Activated CD4-positive, CD25-positive, alpha-beta regulatory T cell treated with anti-CD3 and anti-CD28 coated beads, Interleukin-2, amount 50 U/mL, for 24 hours (primary cell): ENCODE measurements at places on chromosomes 2 and 18.

- no peak for ATAC-seq
Observed at GRCh38 chr2:30803281-30803680, 4.0 kb downstream of the CAPN13 start.

DNA sequence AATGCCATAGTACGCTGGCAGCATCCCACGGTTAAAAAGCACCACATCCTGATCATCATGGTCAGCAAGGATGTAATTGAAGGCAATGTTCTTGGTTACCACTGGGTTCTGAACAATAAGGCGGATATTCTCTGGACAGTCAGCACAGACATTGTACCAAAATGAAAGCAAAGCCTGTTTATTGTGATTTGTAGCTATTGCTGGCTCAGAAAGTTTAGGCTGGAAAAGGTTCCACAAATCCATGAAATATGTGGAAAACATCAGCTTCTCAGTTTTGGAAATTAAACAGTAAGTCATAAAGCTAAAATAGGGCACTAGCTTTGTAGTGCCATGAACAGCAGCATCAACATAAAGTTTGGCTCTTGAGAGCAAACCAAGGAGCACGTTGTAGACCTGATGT lies 52.2 kb downstream of the C2orf74 start:
- ATAC-seq, result no peak

GRCh38 chr18:46040747-46041104 lies 31.3 kb downstream of the PSTPIP2 start:
- no peak for ATAC-seq

GRCh38 chr18:60053747-60054304 lies 154.0 kb downstream of the PMAIP1 start:
- no peak for ATAC-seq

DNA sequence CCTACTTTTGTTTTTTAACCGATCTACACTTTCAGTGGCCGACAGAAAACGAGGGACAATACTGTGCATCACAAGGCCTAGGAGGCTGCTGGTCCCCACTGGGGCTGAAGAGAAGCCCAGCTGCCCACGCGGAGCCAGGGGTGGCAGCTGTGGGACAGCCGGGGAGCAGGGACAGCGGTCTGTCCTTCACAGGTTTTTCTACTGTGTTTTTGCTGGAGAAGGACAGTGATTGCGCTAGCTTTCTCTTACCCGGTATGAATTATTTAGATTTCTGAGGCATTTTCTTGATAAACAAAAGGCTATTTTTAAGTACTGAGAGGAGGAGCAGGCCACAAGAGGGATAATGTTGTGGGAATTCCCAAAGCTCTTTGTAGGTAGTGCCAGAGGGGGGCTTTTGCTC lies 219.8 kb downstream of the ATAD2B start:
- no peak for ATAC-seq

DNA sequence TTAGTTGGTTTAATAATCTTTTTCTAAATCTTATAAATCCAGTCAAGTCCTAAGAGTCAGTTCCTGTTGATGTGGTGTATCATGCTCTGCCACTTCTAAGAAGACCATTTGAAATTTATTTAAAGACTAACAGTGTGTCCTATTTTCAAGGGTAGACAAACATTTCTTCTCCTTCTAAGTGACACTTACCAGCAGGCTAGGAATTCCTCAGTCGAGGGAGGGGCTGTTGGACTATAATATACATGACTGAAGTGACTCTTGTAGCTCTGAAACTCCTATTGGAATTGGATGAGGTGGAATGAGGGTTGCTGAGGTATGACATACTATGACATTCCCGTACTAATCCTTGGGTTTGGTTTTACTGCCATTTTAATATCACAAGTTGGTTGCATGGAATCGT lies 30.6 kb downstream of the ITGB6 start:
- ATAC-seq, result no peak

GRCh38 chr2:232571026-232571474 lies 20.6 kb downstream of the EIF4E2 start:
- no peak for ATAC-seq

GRCh38 chr2:140356697-140357096 lies 1576.5 kb upstream of the NXPH2 start:
- ATAC-seq, result no peak

- no peak for ATAC-seq
Observed at GRCh38 chr2:102514061-102514785, 41.2 kb downstream of the SLC9A4 start.

GRCh38 chr18:39591649-39592048 lies 2026.1 kb upstream of the CELF4 start:
- no peak for ATAC-seq

GRCh38 chr2:138421315-138421970 lies 80.1 kb upstream of the SPOPL start:
- ATAC-seq, result no peak

- ATAC-seq, result no peak
Observed at GRCh38 chr2:4898706-4899105, 793.5 kb upstream of the SOX11 start.

- ATAC-seq, result no peak
Observed at GRCh38 chr2:241852981-241853631, 5.6 kb downstream of the PDCD1 start.

DNA sequence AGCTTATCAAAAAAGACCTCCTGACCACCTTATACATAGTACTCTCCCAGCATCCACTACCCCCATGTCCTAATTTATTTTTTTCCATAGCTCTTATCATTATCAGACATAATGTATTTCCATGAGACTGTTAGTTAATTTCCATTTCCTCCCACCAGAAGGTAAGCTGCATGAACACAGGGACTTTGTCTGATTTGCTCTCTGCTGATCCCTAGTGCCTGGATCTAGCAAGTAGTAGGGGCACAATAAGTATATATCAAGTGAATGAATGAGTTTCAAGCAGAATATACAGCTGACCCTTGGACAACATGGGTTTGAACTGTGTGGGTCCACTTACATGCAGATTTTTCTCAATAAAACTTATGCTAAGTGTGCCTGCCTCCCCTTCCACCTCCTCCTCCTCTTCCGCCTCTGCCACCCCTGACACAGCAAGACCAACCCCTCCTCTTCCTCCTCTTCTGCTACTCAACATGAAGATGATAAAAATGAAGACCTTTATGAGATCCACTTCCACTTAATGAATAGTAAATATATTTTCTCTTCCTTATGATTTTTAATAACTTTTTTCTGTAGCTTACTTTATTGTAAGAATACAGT lies 53.8 kb downstream of the CTAGE1 start:
- no peak for ATAC-seq

DNA sequence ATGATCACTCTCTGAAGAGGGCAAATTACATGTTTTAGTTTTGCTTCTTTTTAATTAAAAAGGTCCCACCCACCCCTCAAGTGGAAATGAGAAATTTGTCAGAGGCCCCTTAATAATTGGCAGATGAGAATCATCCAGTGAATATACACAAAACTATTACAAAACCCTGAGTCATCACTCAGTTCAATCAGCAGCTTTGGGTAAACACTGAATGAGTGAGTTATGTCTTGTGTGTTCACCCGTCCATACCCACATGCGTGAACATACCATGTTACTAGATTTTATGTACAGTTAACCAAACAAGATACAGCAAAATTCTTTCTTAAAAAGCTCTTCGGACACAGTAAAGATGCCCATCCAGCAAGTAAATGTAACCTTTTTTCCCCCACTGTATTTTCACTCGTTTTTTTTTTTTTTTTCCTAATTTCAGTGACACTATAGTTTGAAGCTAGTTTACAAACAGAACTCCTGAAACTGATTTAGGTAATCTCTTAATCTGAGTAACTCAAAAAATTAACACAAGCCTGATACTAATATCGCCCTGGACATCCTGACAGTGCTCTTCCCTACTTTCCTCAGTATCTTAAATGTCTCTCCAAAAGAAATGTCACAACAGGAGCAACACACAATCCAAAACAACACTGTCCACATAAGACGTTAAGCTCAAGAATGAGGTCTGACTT lies 1.4 kb downstream of the PSME4 start:
- ATAC-seq, result peak; percentile 71

DNA sequence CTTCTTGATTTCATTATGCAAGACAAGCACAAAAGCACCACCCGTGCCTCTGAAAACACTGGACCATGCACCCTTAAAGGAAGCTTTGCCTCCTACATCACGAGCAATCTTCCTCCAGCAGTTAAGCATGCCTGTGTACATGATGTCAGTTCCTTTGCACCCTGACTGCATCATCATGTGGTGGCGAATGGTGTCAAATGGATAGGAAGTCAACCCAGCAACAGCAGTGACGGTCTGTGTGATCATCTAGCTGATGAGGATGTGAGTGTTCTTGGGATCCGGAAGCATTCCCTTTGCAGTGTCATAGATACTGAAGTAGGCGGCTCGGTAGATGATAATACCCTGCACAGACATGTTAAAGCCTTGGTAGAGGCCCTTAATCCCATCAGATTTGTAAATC lies 240.7 kb upstream of the FAM98A start:
- no peak for ATAC-seq

DNA sequence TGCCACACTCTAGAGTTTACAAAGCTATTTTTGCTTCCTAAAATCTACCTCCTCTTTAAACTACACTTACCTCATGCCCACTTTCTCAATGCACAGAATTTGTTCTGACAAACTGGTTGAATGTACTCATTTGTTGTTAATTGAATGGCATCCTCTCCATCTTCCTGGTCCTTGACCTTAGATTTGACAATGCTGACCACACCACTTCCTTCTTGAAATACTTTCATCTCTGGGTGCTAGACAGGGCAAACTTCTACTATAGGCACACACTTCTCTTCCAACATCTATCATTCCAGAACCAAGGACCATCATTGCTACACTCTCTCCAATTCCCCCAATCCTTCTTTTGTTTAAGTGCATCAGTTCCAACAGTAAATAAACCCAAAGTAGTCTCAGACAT lies 22.3 kb downstream of the ARL5A start:
- no peak for ATAC-seq

DNA sequence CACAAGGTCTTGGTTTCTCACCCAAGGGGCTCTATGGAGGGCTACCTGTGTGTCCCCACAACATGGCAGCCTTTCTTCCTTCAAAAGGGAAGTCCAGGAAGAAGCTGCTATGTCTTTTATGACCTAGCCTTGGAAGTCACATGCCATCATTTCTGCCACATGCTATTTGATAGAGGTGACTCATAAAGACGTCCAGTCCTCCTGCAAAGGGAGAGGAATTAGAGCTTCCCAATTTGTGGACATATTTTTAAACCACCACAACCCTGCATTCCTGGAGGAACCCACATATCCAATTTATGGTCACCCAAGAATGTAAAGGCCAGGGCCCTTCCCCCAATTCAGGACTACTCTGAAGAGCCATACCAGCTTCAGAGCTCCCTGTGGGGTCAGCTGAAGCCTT lies 246.2 kb downstream of the CYP26B1 start:
- no peak for ATAC-seq

DNA sequence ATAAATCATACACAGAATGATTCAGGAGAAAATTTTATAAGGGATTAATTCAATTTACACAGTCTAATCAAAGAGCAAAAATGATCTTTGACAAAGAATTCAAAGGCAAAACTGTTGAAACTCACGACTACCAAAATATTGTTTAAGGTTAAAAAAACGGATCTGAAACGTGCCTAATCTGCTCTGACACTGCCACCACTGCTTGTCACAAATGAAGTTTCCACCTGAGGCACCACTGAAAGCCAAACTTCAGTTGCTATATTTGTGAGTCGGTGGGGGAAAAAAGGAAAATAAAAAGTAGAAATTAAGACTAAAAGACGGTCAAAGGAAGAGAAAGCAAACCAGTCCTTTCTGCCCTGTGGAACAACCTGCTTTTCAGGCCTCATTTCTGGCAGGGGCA lies 140.6 kb upstream of the DNMT3A start:
- no peak for ATAC-seq

- ATAC-seq, result no peak
Observed at GRCh38 chr18:68942230-68942629, 144.3 kb downstream of the CCDC102B start.

DNA sequence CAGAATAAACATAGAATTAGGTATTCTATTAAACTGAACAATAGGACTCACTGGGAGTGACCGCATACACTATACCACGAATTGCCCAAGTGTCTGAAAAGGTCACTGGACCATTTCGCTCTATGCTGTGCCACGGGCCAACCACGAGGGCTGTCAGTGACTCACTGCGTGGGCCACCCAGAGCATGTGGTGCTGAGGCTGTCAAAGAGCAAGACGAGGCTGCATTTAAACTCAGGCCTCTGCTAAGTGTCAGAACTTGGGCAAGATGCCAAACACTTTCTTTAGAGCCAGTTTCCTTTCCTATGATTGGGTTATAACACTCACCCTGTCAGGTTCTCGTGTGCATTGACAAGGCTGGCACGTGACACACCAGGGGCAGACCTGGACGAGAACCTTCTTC lies 97.5 kb downstream of the SH3YL1 start:
- ATAC-seq, result no peak

DNA sequence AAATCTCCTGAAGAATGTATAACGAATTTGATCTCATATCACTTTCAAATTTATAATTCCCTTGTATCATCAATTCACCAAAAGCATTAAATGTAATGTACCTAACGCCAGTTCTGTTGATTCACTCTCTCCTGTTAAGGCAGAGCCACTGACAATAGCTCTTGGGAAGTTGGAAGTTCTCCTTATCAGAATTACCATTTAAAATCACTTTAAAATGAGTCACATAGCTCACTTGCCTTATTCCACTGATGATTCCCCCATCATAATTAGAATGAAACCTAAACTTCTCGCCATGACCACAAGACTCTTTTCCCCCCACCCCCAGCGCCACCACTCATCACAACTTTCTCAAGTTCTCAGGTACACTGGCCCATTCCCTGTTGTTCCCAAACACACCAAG lies 117.1 kb downstream of the PID1 start:
- no peak for ATAC-seq

GRCh38 chr2:183069174-183069573 lies 9.4 kb upstream of the DUSP19 start:
- no peak for ATAC-seq

GRCh38 chr2:127415593-127416505 lies 2.4 kb upstream of the PROC start:
- ATAC-seq, result peak; percentile 94

DNA sequence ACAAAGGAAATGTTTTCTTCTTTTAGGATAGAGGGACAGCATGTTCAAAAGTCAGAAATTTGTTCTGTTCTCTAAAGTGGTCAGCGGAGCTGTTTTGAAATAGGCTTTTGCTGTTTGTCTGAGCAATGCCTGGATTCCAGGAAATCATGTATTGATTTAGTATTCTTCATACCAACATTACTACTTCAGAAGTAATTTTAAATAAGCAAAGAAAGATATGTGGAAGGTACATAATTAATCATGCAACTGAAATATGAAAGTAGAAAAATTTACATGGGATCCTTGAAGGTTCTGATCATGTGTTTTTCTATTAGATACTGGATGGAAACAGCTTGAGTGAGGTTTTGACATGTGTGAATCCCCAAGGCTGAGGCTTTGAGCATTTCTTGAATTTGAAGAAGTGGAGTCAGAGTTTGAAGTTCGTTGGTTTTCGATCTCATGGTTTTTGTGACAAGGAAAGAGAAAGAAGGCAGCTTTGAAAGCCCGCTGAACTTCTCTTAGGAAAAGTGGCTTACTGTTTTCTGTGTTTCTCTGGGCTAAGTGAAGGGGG lies 220.0 kb downstream of the LDLRAD4 start:
- ATAC-seq, result peak; percentile 21

- peak; percentile 46 for ATAC-seq
Observed at GRCh38 chr2:222652491-222653255, 3.2 kb downstream of the FARSB start.

GRCh38 chr2:29114946-29115609 lies at the start of gene CLIP4:
Gene CLIP4 (plus strand): TSS chr2:29115415. CDS start chr2:29121389, 5,974 bp downstream.
- peak; percentile 70 for ATAC-seq
